Hippocampal formation (tissue), 2 donors: ENCODE measurements at places on chromosomes 13 and 19.

- DNase-seq, result no peak
Measured at GRCh38 chr19:2949939-2950285, 5.1 kb upstream of the ZNF77 start.

DNA sequence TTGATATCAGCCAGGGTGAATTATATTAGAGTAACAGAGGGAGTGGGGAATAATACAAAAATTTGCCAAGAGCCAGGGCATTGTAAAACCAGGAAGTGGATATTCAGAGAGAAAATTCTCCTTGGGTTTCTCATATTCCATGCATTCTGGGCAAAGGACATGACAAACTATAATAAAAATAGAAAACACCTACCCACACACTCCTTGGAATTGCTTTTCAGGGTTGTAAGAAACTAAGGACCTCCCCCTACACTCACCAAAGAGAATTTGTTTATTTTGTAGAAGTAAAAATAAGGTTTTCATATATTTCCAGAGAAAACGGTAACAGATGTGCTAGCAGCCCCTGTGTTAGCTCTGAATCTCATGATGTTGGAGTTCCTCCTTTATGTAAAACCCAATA lies 649.6 kb downstream of the SLITRK1 start:
- DNase-seq, result no peak

- no peak for DNase-seq
Measured at GRCh38 chr19:1520203-1520780, 3.6 kb upstream of the PLK5 start.

GRCh38 chr13:73803997-73804396 lies 330.2 kb downstream of the KLF12 start:
- DNase-seq, result no peak

- no peak for DNase-seq
Measured at GRCh38 chr19:56350416-56351045, 35.9 kb upstream of the ZSCAN5A start.
